Lung (tissue), 17 donors: ENCODE measurements at places on chromosomes 1 and 21. TPM values are rescaled to one million over a fixed set of nuclear protein-coding genes. Genes with fewer than 3 reads are reported as not detected.

GRCh38 chr1:84862810-84863251 is 30.2 kb downstream of the LPAR3 start:
- DNase-seq, result no peak
- no peak overlapping the region for H3K27ac ChIP-seq
- H3K4me3 ChIP-seq, result no peak overlapping the region
- peaks cover 2% of the 10 kb centered on the region for H3K27me3 ChIP-seq

- H3K4me3 ChIP-seq, result no peak overlapping the region
- H3K4me1 ChIP-seq, result peaks cover 33% of the 10 kb centered on the region
- H3K27ac ChIP-seq, result no peak overlapping the region
- H3K27me3 ChIP-seq, result no peaks in the 10 kb centered on the region
- H3K36me3 ChIP-seq, result no peaks in the 10 kb centered on the region
Measured at GRCh38 chr21:34260277-34261008, 103.4 kb upstream of the KCNE2 start.

- H3K4me3 ChIP-seq, result no peak overlapping the region
- H3K36me3 ChIP-seq, result peaks cover 18% of the 10 kb centered on the region
- H3K27me3 ChIP-seq, result no peaks in the 10 kb centered on the region
Measured at GRCh38 chr1:51381964-51382363, 51.6 kb upstream of the TTC39A start.

- peak; percentile 26 for DNase-seq
- H3K27ac ChIP-seq, result no peak overlapping the region
- H3K4me1 ChIP-seq, result no peaks in the 10 kb centered on the region
- no peaks in the 10 kb centered on the region for H3K36me3 ChIP-seq
Measured at GRCh38 chr21:18369115-18369514, 34.5 kb downstream of the TMPRSS15 start.

DNA sequence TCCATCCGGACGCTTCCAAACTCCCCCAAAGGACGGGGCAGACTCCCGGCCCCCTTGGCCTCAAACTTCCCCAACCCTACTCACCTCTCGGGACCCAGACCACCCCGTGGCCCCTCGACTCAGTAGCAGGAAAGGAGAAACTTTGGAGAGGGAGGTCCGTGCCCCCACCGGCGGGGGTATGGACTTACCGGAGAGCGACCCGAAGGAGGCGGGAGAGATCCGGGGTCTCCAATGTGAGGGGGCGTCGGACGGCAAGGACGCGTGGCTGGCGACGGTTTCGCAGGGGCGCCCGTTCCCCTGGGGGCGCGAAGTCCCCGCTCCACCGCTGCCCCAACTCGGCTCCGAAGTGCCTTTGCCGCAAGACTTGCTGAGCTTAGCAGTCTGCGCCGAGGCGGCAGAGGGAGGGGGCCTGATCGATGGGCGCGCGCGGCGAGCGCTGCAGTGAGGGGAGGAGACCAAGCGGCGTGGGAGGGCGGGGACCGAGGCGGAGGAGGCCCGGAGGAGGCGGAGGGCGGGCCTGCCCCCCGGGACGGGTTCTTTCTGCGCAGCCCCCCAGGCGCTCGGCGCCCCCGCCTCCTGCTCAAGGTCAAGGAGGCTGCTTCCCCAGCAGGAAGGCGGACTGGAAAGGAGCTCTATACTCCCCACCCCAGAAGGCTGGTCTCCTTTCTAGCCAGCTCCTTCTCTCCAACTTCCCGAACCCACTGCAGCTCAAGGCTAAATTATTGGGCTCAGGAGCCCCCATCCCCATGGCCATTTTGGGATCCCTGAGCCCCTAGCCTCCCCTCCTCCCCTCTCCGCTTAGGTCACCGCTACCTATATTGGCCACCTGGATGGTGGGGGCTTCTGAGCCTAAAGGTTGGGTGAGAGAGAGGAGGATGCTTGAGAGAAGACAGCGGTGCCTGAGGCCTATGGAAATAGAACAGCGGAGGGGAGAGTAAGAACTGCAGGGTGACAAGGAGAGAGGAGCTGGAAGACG is at the start of gene SYT2:
TSS of gene SYT2 (minus strand) at position 385 of the 976 bp plus-strand sequence. CDS start 104,682 bp downstream, outside the sequence.
- H3K27ac ChIP-seq, result no peak within 1 kb of the TSS
- no peaks in the 10 kb centered on the region for H3K36me3 ChIP-seq
- H3K27me3 ChIP-seq, result peaks cover 7% of the 10 kb centered on the region
- DNase-seq, result peak; percentile 75
- H3K4me1 ChIP-seq, result peaks cover 3% of the 10 kb centered on the region
- no peak within 1 kb of the TSS for H3K4me3 ChIP-seq

DNA sequence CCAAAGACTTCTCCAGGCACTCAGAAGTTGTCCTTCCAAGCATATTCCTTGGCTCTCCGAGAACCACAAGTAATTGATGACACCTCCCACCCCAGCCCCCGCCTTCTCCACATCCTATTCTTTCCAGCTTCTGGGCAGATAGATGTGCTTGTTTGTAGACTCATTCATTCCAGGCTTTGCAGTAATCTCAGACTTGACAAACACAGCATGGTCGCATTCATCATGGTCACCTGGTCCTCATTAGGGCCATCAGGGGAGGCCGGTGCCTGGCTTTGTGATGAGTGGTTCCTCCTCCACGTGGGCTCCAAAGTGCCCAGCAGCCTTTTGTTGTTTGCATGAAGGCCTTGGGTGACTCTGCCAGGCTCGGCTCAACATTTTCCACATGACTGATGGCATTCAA is 28.5 kb upstream of the KCNE2 start:
- no peak overlapping the region for H3K27ac ChIP-seq
- no peak for DNase-seq
- H3K4me3 ChIP-seq, result no peak overlapping the region
- H3K27me3 ChIP-seq, result no peaks in the 10 kb centered on the region

DNA sequence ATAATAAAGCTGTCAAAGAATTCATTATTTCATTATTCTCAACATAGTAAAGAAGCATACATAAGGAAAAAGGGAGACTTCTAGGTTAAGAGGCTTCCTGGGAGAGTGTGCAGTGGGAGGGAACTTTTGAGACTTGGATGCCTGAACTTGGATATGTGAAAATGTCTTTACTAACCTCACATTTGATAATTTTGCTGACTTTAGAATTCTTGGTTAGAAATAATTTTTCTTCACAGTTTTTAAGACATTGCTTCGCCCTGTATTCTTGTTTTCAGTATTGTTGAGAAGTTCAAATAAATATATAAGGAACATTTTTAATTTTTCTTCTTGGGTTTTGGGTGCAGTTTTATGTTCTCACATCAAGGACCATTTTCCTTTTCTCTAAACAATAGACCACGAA is 40.0 kb downstream of the GPSM2 start:
- H3K27ac ChIP-seq, result no peak overlapping the region
- no peaks in the 10 kb centered on the region for H3K27me3 ChIP-seq
- no peaks in the 10 kb centered on the region for H3K36me3 ChIP-seq

DNA sequence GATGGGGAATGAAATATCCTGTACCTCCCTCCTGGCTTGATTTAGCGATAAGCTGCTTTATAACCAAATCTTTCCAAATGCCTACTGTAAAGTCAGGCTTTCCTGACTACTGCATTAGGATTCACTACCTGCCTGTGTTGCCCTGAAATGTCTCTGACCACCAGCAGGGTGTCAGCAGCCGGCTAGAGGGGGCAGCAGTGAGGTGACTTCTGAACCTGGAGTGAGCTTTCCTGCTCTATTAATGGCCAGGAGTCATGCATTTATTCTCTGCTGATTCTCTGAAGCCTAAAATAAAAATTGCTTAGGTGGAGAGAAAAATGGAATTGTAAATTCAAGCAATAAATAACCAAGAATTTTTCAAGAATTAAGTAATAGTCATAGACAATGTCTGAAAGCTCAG is 2.5 kb downstream of the BACE2 start:
- no peak overlapping the region for H3K27ac ChIP-seq
- H3K4me3 ChIP-seq, result no peak overlapping the region
- no peaks in the 10 kb centered on the region for H3K36me3 ChIP-seq
- H3K27me3 ChIP-seq, result no peaks in the 10 kb centered on the region
- H3K4me1 ChIP-seq, result peaks cover 9% of the 10 kb centered on the region

DNA sequence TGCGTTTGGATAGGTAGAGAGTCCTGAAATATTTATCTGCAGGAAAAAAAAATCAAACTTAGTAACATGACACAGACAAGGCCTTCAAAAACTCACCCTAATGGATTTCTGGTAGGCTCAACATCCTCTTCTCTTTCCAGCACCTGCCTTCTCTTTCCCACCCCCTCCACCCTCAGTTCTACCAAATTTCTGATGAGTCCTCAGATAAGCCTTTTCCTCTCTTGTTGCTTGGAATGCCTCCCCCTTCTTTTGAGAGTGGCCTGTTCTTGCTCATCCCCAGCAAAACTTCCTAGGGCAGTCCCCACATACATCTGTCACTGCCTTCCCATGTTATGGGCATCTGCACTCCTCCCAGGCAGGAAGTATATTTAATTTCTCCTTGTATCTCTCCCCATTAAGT is 7.6 kb upstream of the LBR start:
- no peaks in the 10 kb centered on the region for H3K27me3 ChIP-seq
- H3K4me1 ChIP-seq, result no peaks in the 10 kb centered on the region
- no peaks in the 10 kb centered on the region for H3K36me3 ChIP-seq
- DNase-seq, result no peak
- no peak overlapping the region for H3K4me3 ChIP-seq
- no peak overlapping the region for H3K27ac ChIP-seq

DNA sequence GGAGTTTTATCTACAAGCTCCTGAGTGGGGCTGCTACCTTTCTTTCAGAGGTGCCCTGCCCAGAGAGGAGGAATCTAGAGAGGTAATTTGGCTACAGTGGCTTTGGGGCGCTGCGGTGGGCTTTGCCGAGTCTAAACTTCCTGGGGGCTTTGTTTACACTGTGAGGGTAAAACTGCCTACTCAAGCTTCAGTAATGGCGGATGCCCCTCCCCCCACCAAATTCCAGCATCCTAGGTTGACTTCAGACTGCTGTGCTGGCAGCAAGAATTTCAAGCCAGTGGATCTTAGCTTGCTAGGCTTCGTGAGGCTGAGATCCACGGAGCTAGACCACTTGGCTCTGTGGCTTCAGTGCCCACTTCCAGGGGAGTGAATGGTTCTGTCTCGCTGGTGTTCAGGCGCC is 43.9 kb downstream of the SWT1 start:
- no peak for DNase-seq
- H3K27me3 ChIP-seq, result no peaks in the 10 kb centered on the region
- no peaks in the 10 kb centered on the region for H3K4me1 ChIP-seq
- peaks cover 4% of the 10 kb centered on the region for H3K36me3 ChIP-seq

- no peak overlapping the region for H3K27ac ChIP-seq
- no peak for DNase-seq
- H3K27me3 ChIP-seq, result no peaks in the 10 kb centered on the region
- no peak overlapping the region for H3K4me3 ChIP-seq
- no peaks in the 10 kb centered on the region for H3K4me1 ChIP-seq
Measured at GRCh38 chr1:90510143-90510542, 207.0 kb downstream of the BARHL2 start.

DNA sequence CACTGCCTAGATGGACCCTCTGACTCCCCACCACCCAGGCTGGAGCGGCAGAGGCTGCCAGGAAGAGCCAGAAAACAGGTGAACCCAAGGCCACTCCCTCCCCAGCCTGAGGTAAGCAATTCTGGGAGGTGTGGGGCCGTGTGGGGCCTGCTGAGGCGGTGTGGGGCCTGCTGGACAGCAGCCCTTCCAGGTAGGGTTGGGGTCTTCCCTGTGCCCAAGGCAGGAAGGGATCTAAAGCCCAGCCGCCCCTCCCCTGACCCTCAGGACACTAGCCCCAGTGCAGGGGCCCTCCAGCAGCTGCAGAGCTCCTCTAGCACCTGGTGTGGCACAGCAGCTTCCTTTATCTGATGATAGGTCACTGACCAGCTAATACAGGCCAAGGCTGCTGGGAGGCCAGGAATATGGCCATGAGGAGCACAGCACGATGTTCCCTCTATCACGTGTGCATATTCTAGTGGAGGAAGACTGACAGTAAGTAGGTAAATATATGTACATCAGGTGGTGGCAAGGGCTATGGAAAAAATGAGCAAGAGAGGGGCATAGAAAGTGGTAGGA is 86.9 kb downstream of the IER5 start:
- DNase-seq, result no peak
- no peak overlapping the region for H3K4me3 ChIP-seq
- no peak overlapping the region for H3K27ac ChIP-seq
- no peaks in the 10 kb centered on the region for H3K4me1 ChIP-seq
- H3K36me3 ChIP-seq, result no peaks in the 10 kb centered on the region

- H3K27me3 ChIP-seq, result no peaks in the 10 kb centered on the region
- no peak for DNase-seq
- no peaks in the 10 kb centered on the region for H3K4me1 ChIP-seq
- no peak overlapping the region for H3K4me3 ChIP-seq
- no peaks in the 10 kb centered on the region for H3K36me3 ChIP-seq
- H3K27ac ChIP-seq, result no peak overlapping the region
Measured at GRCh38 chr21:34948157-34948556, 100.9 kb downstream of the RUNX1 start.

- H3K36me3 ChIP-seq, result no peaks in the 10 kb centered on the region
- no peak for DNase-seq
- no peak overlapping the region for H3K27ac ChIP-seq
- no peaks in the 10 kb centered on the region for H3K27me3 ChIP-seq
Measured at GRCh38 chr1:182086620-182087019, 25.1 kb upstream of the ZNF648 start.

GRCh38 chr1:228930479-228930957 is 195.2 kb downstream of the RHOU start:
- DNase-seq, result peak; percentile 32
- H3K27me3 ChIP-seq, result no peaks in the 10 kb centered on the region
- H3K36me3 ChIP-seq, result no peaks in the 10 kb centered on the region
- no peak overlapping the region for H3K4me3 ChIP-seq
- H3K27ac ChIP-seq, result peak overlapping the region; percentile 20

DNA sequence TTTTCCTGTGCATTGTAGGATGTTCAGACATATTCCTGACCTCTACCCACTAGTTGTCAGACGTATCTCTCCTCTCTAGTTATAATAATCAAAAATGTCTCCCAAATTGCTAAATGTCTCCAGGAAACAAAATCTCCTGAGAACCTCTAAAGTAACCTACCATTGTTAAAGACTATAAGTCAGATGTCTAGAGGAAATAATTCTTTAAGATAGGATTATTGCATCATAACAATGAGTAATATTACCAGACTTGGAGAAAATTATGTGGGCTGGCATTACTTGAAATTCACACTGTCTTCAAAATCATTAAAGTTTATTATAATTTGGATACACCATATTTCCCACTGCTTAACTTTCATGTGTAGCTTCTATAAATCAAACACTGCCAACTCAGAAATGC is 643.0 kb upstream of the ADGRL2 start:
- no peak overlapping the region for H3K27ac ChIP-seq
- peaks cover 8% of the 10 kb centered on the region for H3K4me1 ChIP-seq
- no peak overlapping the region for H3K4me3 ChIP-seq
- no peak for DNase-seq
- no peaks in the 10 kb centered on the region for H3K27me3 ChIP-seq

- DNase-seq, result no peak
- H3K27ac ChIP-seq, result no peak overlapping the region
Measured at GRCh38 chr1:244283772-244284171, 167.9 kb downstream of the ADSS2 start.

The CLCC1 gene
- polyA plus RNA-seq, result 9.7 TPM

The CLIC6 gene
- 15.1 TPM for polyA plus RNA-seq

The UBL4B gene
- not detected for polyA plus RNA-seq

The TMCC2 gene
- 1.9 TPM for polyA plus RNA-seq

The NGF gene
- polyA plus RNA-seq, result 1.7 TPM

The BSDC1 gene
- polyA plus RNA-seq, result 32.8 TPM

The TDRD10 gene
- polyA plus RNA-seq, result 12.6 TPM

The SLC2A5 gene
- polyA plus RNA-seq, result 2.1 TPM

The SH2D2A gene
- polyA plus RNA-seq, result 1.1 TPM

The NBPF26 gene
- 6.2 TPM for polyA plus RNA-seq

The GJA5 gene
- 7.7 TPM for polyA plus RNA-seq

The AZIN2 gene
- polyA plus RNA-seq, result 1.5 TPM

The UBASH3A gene
- 0.58 TPM for polyA plus RNA-seq

The C1orf141 gene
- 0.49 TPM for polyA plus RNA-seq

The SLAMF7 gene
- polyA plus RNA-seq, result 69.4 TPM

The SUSD4 gene
- polyA plus RNA-seq, result 2.8 TPM

The GJA9 gene
- 0.05 TPM for polyA plus RNA-seq
